ENCODE measurements at places on chromosomes 1 and 21.

DNA sequence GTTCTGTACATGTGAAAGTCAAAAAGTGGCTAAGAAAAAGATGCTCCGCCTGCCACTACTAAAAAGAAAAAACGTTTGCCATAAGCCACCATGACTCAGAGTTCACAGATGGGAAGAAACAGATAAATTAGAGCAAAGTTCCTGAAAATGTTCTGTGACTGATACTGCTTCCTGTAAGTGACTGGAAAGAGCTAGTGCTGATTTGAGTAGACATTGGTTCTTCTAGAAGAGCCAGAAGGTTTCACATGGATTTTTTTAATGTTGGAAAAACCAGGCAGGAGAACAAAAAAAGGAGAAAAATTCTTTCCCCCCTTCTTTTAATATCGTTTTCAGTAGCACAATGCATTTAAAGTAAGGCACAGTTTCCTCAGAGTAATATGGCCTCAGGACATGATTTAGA lies 221.4 kb downstream of the HLX start:
- peak; percentile 42 for DNase-seq

DNA sequence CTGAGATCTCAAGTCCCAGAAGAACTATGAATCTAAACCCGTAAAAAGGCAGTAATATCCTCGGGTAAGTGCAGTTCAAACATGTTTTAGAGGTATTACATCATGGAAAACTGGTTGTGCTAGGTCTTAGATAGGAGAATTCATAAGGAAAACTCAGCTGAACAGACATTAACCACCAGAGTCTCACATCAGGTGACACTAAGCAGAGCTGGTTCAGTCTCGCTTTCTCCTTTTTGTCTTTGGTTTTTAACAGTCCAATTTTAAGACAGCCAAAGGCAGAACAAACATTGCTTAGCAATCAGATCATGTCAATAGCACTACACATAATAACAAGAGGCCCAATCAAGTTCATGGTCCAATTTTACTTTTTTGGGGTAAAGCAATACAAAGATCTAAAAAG lies 63.1 kb upstream of the MUTYH start:
- DNase-seq = peak; percentile 76

DNA sequence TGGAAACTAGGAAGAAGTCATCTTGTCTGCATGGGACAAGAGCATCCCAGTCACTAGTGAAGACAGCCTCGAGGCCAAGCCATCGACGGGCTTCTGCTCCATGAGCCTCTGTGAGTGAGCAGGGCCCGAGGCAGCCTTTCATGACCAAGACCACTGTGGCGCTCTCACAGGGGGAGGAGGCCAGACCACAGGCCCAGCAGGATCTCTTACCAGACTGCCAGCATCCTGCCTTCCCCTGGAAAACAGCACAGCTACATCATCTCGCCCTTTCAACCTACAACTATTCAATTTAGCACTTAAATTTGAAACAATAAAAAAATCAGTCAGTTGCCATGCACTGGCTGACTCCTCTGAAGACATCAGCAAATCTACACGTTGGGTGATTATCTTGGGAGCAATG lies 85.4 kb downstream of the HSF2BP start:
- DNase-seq = no peak

DNA sequence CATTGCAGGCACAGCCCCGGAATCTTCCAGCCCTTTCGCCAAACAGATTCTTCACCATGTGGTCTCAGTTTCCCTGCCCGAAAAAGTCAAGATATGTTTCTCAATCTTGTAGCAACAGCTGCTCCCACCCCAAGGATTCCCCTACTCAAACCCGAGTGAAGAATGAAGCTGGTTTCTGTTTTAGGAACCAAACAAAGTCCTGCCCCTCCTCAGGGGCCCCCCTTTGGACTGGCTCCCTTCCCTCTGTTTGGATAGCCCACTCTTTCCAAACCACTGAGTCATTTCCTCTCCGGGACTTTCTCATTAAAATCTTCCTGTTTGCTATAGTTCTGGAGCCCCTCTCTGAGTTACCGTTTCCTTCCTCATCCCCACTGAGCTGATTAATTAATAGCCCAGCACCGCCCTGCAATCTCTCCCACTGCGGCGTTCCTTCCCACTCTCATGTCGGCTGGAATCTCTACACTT lies 100.9 kb downstream of the TSEN15 start:
- peak; percentile 38 for DNase-seq

DNA sequence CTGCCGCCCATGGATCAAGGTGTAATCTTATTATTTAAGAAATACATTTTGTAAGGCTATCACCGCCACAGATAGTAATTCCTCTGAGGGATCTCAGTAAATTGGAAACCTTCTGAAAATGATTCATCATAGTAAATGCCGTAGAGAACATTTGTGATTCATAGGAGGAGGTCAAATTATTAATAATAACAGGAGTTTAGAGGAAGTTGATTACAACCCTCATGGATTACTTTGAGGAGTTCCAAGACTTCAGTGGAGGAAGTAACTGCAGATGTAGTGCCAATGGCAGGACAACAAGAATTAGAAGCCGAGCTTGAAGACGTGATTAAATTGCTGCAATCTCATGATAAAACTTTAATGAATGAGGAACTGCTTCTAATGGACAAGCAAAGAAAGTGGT lies 280.1 kb downstream of the PTPRC start:
- no peak for DNase-seq

GRCh38 chr1:214823311-214824117 lies 220.5 kb downstream of the CENPF start:
- no peak for DNase-seq

DNA sequence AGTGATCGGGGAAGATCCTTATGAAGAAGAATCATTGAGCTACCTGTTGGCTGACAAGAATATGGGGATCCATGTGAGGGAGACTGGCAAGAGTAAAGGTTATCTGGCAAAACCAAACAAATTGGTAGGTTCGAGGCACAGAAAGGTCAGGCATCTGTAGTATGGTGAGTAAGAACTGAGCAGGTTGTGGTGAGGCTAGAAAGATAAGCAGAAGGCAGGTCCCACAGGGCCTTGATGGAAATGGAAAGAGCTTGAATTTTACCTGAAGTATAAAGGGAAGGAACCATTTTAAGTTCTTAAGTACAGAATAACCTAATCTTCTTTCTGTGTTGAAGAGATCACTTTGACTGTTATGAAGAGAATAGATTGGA lies 11.1 kb downstream of the PTPRC start:
- no peak for DNase-seq

GRCh38 chr1:204080163-204080903 lies 7.4 kb downstream of the SOX13 start:
- DNase-seq = peak; percentile 93

- DNase-seq = no peak
These were observed 5.4 kb upstream of the PGBD5 start for GRCh38 chr1:230431527-230431926.
